GM19239 (cell line): ENCODE measurements at places on chromosomes 4 and X.

DNA sequence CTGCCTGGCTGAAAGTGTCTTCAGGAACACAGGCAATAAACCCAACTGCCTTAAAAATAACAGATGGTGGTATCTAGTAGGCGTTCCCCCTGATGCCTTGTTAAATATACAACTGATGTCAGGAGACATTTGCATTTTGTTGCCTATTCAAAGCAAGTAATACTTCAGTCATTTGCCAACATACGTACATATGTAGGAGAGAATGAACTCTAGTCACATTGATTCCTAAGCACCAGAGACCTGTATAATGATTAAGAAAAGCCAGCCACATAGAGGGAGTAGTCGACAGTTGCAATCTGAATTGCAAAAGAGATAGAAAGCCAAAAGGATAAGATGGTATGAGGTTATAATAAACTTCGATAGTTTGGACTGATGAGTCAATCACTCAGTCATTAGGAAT lies 191.0 kb upstream of the EMCN start:
- no peak for DNase-seq

GRCh38 chr4:145643295-145643694 lies 24.1 kb downstream of the MMAA start:
- no peak for DNase-seq

DNA sequence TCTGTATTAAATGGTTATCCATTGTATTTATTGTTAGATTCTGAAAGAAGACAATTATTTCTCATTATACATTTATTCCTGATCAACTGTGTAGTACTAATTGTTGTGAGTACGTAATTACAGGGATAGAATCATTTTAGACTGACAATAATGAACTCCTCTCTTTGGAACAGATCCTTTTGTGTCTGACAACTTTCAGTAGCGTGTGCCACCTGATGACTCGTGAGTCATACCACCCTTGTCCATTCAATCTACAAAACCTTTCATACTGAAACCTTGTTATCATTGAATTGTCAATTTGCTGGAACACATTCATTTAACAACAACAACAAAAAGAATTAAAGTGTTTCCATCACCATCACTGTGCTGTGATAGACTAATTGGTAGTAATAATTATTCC lies 602.7 kb upstream of the PCDH7 start:
- no peak for DNase-seq

DNA sequence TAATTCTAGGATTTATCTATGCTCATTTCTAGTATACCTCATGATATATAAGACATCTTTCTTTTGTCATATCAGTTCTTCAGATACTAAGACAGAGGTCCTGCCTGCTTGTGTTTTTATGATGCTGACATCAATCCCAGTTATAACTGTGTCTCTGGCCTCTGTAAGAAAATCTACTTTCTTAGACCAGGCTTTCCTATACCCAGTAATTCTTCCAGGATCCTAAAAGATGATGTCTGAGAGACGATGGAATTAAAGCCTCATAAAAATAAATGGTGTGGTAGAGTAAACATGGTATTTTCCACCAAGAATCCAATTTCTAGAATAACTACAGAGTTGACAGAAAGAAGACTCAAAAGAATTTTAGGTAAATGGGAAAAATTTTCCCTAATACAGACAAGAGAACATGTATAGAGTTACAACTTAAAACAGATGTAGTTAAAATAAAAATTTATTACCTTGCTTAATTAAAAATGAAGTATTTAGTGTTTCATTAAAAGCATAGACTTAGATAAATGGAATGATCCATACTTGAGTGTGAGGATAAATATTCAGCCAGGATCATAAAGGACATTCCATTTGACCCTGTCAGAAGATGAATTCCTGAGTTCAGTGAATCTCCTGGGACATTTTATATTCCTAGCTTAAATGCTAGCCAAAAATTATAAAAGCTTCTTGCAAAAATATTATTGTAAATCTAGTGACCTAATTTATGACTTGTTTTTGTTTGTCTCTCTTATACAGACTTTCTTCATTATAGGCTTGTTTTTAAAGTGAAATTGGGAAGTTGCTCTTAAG lies 137.4 kb downstream of the PDLIM5 start:
- no peak for DNase-seq

GRCh38 chr4:93370256-93370655 lies 458.3 kb upstream of the ATOH1 start:
- no peak for DNase-seq

DNA sequence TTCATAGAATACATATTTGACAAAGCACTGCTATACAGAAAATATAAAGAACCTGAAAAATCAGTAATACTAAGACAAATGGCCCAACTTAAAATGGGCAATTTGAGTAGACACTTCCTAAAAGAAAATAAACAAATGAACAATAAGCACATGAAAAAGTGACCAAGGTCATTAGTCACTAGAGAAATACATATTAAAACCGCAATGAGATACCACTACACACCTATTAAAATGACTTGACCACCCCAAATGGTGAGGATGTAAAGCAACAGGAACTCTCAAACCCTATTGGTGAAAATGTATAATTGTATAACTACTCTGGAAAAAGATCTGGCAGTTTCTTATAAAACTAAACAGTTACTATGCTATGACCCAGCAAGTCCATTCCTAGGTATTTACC lies 34.0 kb upstream of the USP9X start:
- no peak for DNase-seq

GRCh38 chrX:12374286-12374685 lies 236.0 kb downstream of the FRMPD4 start:
- DNase-seq = no peak

DNA sequence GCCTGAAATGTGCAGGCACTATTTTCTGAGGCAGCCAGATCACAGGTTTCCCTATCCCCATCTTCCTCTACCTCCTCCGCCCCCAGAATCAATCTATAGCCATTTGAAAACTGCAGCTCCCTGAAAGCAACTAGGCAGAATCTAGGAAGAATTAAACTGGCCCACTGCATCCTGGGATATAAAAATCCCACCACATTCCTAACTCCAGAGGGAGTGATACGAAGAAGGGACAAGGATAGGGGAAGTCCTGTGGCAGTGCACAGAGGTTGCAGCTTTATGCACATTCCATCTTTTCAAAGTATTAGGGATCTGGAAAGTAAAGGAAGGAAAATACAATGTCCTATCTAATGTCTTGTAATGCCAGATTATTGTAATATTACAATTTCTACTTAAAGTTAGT lies 18.3 kb upstream of the HERC3 start:
- no peak for DNase-seq

DNA sequence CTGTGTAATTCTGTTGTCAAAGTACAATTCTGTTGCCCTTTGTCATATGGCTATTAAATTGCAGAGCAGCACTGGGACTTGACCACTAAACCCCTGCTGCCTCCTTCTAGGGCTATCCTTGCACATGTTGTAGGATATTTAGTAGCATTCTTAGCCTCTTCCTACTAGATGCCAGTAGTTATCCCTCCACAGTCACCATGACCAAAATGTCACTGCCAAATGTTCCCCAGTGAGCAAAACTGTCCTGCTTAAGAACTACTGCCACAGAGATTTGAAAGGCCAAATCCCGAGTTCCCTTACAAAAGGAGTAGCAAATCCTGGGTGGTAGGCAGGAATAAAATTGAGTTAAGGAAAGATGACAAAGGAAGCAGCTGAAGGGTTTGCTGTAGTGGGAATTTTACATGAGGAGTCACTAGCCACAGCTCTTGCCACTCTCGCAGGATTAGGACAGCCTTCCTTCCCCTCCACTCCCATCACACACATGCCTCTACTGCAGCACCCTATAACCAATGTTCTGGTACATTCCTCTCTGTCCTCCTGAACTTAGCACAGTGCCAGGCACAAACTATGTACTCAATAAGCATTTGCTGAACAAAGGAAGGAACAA lies 8.4 kb downstream of the APBB2 start:
- DNase-seq = no peak

- DNase-seq = no peak
These were observed 1673.4 kb upstream of the PCDH7 start for GRCh38 chr4:29046781-29047180.

DNA sequence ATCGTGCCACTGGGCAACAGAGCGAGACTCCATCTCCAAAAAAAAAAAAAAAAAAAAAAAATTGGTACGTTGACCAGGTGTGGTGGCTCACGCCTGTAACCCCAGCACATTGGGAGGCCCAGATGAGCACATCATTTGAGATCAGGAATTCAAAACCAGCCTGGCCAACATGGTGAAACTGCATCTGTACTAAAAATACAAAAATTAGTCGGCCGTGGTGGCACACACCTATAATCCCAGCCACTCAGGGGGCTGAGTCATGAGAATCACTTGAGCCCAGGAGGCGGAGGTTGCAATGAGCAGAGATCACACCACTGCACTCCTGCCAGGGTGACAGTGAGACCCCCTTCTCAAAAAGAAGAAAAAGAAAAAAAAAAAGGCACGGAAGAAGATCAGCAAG lies 24.5 kb downstream of the RBMX start:
- no peak for DNase-seq

DNA sequence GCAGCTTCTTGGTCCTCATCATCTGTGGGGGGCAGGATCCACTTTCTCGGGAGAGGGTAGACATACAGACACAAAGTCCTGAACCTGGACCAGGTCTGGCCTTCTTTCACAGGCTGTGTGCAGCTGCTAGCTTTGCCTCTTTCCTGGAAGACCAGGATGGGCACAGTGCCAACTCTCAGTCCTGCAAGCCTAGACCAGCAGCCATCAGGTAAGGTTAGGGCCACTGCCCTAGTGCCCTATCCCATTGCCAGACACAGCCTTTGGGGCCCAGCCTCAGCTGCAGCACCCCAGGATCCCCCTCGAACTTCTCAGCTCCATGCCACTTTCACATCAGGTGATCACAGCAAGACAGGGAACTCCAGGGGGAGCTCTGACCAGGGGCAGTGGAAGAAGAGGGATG lies 38.4 kb downstream of the ZNF185 start:
- no peak for DNase-seq

GRCh38 chr4:4268776-4269175 lies 20.8 kb upstream of the TMEM128 start:
- DNase-seq = no peak

DNA sequence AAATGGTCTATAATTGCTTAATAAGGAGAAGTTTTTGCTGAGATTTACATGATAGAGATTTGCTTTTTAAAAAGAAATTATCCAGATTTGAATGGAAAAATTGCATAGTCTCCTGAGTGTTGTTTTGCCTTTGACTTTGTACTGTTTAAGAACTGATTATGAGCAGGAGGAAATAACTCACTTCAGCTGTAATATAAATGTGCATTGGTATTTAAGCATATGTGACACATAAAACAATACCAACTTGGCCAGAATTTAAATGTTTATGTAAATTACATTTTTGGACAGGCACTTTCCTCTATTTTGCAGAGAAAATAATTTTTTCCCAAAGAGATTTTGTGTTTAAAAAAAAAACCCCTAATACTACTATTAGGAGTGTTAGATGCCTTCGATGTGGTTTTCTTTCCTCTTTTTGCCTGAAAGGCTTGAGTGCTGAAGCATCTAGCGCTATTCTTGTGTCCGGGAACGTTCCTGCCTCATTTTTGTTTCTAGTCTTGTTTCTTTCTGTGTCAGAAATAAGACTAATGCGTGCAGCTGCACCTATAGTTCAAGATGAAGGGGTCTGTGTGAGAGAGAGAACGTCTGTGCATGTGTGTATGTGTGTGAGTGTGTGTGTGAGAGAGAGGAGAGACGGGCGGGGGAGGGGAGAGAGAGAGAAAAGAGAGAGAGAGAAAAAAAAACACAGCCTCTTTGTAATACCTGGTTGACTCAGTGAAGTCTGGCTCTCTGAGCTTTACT lies 60.8 kb downstream of the TBL1X start:
- no peak for DNase-seq

- no peak for DNase-seq
These were observed 88.1 kb downstream of the CCSER1 start for GRCh38 chr4:90215286-90215685.

- DNase-seq = no peak
These were observed 715.5 kb downstream of the DMD start for GRCh38 chrX:32495855-32496254.

DNA sequence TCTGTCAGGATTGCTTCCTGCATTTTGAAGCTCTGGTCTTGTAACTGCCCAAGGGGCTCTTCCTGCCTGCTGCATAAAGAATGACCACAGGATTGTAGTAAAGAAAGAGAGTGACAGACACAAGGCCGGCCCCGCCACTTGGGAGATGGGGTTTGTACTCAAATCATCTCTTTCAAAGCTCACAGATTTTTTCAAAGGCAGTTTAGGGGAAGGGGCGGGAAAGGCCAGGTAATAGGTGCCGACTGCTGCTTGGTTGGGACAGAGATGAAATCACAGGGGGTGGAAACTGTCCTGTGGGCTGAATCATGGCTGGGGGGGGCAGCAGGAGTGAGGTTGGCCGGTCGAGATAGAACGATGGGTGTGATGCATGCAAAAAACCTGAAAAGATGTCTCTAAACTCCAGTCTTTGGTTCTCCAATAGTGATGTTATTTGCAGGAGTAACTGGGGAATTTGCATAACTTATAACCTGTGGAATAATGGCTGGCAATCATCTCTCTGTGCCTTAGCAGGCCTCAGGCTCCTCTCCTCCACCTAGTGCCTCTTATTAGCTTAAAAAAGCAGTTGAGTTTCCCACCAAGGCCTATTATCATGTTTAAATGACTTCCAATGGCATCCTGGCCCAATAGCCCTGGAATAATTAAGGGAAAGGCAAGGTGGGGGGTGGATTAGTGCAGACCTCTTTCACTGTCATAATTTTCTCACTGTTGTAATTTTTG lies 778.4 kb upstream of the FRG1 start:
- no peak for DNase-seq

DNA sequence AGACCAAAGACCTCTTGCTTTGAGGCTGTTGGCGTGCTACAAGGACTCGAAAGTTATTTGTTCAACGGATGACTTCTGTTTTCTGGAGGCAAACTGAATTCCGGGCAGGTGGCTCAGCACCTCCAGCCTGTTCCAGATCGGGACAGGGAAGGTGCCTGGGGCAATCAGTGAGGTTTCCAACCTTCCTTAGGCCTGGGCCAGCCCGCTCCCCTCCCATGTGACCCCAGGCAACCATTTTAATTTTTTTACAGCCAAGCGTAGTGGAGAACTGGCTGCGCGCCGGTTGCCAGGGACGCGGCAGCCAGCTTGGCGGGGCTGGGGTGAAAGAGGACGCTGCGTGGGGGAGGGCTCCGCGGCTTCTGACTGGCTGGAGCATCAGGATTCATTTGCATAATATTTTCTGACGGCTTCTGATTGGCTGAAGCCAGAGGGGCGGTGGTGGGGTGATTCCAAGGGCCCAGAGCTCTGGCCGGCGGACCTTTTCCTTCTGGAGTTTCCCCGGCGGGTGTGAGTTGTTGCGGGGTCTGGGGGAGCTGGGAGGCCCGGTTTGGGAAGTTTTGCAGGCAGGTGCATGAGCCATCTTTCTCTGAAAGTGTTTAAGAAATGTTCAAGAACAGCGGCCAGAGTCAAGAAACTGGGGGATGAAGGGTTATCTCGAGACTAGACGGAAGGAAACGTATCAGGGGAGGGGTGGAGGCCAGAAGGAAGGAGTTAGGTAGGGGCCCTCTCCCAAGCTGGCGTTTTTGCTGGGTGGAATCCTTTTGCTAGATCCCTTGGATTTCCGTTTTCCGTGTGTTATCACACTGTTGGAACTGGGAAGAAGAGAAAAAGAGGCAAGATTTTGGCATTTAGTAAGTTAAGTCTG lies at the start of gene MID1IP1:
TSS of gene MID1IP1 (plus strand) at position 479 of the 865 bp plus-strand sequence. CDS start 3,488 bp downstream, outside the sequence.
- DNase-seq = peak; percentile 27

- no peak for DNase-seq
These were observed 3.2 kb downstream of the TIGD4 start for GRCh38 chr4:152776352-152776751.

- peak; percentile 71 for DNase-seq
These were observed 55.8 kb upstream of the BCOR start for GRCh38 chrX:40153345-40154249.
